8988T (cell line): ENCODE measurements at places on chromosomes 13 and 19.

- DNase-seq = no peak
These were observed 49.6 kb upstream of the RAP2A start for GRCh38 chr13:97384371-97384770.

DNA sequence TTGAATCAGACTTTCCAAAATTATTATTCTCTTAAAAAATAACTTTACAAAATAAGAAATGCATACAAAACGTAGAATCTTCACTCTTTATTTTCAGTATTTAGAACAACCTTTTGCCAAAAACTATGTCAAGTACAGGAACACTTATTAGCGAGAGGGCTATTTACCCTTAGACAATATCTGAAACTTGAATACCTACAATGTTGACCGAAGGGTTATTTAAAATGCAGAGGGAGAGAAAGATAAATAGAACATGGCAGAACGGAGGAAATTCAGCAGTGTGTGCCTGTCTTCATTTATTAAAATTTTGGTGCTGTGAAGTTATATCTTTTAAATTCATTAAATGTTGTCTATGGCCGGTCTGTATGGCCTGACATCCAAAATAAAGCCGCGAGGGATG is 198.8 kb downstream of the EFNB2 start:
- DNase-seq = no peak

DNA sequence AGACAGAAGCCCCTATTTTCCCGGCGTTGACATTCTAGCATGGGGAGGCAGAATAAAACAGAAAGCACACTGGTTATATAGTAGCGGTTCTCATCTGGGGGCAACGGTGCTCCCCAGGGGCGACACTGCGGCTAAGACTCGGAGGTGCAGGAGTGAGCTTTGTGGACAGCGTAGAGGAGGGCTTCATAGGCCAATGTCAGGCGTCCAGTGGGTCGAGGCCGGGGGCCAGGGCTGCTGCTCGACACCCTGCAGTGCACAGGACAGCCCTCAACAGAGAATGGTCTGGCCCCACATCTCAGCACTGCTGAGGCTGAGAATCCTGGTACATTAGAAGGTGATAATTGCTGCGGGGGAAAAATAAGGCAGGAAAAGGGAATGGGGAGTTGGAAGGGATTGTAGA is 1.5 kb downstream of the ZNF628 start:
- no peak for DNase-seq

GRCh38 chr13:85501616-85502015 is 297.6 kb downstream of the SLITRK6 start:
- DNase-seq = no peak

DNA sequence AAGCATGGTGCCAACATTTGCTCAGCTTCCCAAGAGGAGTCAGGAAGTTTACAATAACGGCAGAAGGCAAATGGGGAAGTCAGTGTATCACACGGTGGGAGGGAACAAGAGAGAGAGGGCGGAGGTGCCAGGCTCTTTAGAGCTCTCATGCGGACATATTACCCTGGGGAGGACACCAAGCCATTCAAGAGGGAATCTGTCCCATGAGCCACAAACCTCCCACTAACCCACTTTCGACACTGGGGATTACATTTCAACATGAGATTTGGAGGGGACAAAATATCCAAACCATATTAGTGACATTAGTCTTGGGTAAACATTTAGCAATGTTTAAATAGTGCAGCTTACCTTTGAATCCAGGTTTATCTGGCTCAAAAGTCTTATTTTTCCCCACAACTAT is 69.9 kb downstream of the SLAIN1 start:
- DNase-seq = no peak

DNA sequence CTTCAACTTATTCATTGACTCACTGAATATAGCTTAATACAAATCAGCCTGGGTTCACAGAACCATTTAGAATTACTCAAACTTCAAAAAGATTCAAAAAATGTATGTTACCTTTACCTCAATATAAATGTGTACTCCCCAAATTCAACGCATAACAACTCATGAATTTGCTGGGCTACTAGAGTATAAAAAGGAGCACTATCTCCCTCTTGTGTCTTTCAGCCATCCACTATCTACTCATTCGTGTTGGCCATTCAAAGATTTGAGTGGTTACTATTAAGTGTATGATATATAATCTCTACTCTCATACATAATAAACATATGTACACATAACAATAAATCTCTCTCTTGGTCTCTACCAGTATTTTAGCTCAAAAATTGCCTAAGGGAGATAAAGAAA is 20.3 kb downstream of the INTS6 start:
- no peak for DNase-seq

DNA sequence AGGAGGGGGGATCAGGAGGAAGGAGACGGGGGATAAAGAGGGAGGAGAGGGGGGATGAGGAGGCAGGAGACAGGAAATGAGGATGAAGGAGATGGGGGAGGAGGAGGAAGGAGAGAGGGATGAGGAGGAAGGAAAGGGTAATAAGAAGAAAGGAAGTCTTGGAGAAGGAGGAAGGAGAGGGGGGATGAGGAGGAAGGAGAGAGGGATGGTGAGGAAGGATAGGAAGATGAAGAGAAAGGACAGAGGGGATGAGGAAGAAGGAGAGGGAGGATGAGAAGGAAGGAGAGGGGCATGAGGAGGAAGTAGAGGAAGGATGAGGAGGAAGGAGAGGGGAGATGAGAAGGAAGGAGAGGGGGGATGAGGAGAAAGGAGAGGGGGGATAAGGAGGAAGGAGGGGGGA is 13.0 kb upstream of the VSTM2B start:
- no peak for DNase-seq

DNA sequence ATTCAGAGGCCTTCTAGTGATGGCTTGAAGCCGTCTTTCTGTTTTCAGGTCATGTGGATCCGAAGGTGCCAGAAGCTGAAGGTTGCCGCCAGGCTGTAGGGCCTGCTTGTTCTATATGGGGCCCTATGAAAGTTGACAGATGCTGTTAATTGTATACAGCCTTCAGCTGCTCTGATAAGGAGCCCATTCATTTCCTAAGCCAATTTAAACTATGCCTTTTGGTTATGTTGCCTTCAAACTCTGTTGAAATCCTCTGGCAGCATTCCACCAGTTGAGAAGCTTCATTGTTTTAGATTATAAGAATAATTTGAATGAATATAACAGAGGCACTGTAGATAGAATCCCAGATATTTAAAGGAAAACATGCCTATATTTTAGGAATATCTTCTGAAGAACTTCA is 34.4 kb downstream of the RAP2A start:
- DNase-seq = no peak

DNA sequence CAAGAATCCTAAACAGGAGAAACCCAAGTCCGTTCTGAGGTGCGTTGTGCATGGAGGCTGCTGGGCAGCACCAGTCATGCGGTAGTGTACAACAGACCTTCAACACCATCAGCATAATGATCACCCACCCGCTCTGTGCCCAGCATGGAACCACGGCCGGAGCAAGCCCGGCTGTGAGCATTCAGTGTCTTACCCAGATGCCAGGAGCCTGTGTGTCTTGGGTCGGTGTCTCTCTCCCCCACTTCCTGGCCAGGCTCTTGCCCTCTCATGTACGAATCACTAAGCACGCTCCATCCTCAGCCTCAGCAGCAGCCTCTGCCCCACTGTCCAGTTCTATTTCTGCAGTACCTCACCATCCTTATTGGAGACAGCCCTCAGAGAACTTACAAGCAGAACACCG is 231.6 kb upstream of the IRS2 start:
- DNase-seq = no peak
